ENCODE measurements at places on chromosomes 16 and 17.

- DNase-seq, result no peak
Observed at GRCh38 chr17:21522755-21523336, 146.7 kb downstream of the KCNJ12 start.

DNA sequence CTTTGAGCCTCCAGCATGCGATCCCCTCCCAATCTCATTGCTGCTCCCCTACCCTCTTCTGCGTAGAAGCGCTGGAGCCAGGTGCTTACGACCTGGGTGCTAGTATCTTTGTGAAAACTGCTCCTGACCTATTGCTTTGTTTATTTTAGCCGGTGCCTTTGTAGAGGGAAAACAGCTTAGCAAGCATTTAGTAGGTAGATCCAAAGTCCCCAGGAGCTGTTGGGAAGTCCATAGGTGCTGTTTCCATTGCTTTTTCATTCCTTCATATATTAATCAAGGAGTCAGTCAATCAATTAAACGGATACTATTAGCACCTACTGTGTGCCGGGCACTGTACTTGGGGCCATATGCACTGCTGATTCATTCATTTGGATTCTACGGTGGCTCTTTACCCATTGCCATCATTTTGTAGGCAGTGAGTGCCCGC is 497.6 kb downstream of the WWOX start:
- DNase-seq, result no peak

DNA sequence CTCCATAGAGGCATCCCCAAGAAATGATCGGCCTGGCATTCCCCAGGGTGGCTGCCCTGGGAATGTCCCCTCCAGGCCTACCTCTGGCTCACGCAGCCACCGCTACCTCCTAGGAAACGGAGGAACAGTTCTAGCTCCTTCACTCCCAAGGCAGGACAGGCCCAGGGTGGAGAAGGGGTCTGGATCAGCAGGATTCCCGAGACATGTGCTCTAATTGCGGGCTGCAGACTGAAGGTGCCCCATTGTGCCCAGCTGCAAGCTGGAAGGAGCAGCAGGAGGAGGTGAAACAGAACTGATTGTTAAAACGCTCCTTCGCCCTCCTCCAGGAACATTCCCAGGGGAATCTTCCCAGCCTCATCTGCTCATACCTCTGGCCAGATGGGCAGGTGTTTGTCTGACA is 40.8 kb downstream of the SCNN1G start:
- DNase-seq, result no peak

DNA sequence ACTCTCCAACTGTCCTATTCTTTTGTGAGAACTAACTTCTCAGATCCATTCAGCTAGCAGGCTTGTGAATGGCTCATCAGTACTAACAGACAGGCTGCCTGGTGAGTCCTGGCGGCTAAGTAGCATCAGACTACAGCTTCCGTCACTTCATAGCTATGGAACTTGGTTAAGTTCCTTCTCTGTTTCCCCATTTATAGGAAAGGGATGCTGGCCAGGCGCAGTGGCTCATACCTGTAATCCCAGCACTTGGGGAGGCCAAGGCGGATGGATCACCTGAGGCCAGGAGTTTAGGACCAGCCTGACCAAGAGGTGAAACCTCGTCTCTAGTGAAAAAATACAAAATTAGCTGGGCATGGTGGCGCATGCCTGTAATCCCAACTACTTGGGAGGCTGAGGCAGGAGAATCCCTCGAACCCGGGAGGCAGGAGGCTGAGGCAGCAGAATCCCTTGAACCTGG is 49.9 kb upstream of the TANGO6 start:
- DNase-seq, result no peak

Measured in germinal center (tissue), 1 donor.